Endothelial cell (in vitro differentiated cells): ENCODE measurements at places on chromosomes 1 and 21. TPM values are rescaled to one million over a fixed set of nuclear protein-coding genes. Genes with fewer than 3 reads are reported as not detected.

The RNF186 gene
- not detected for total RNA-seq

The TRPM2 gene
- total RNA-seq: 0.15 TPM

The F5 gene
- not detected for total RNA-seq

The F3 gene
- total RNA-seq: 1.4 TPM

The MSH4 gene
- 0.44 TPM for total RNA-seq

DNA sequence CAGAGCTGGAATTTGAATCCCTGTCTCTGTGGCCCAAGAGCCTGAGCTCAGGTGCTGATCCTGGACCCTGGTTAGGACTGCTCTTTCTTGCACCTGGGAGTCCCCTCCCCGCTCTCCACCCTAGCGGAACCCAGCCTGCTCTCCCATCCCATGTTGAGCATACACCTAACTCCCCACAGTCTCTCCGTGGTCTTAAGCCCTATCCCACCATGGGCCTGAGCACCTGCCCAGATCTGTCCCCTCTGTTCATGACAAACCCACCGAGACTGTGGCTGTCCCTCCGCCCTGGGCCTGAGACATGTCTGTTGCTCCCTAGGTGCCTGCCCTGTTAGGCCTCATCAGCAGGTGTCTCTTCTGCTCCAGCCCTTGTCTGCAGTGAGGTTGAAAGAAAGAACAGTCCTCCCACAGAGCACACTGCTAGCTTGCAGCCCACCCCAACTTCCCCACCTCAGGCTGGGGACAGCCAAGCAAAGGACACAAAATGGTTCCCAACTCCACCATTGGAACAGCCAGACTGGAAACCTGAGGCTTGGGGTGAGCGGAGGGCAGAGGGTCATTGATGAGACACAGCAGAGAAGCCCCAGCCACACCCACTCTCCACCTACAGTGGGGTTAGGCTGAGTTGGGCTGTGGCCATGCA lies 118.5 kb downstream of the MATN1 start:
- no peak for DNase-seq

DNA sequence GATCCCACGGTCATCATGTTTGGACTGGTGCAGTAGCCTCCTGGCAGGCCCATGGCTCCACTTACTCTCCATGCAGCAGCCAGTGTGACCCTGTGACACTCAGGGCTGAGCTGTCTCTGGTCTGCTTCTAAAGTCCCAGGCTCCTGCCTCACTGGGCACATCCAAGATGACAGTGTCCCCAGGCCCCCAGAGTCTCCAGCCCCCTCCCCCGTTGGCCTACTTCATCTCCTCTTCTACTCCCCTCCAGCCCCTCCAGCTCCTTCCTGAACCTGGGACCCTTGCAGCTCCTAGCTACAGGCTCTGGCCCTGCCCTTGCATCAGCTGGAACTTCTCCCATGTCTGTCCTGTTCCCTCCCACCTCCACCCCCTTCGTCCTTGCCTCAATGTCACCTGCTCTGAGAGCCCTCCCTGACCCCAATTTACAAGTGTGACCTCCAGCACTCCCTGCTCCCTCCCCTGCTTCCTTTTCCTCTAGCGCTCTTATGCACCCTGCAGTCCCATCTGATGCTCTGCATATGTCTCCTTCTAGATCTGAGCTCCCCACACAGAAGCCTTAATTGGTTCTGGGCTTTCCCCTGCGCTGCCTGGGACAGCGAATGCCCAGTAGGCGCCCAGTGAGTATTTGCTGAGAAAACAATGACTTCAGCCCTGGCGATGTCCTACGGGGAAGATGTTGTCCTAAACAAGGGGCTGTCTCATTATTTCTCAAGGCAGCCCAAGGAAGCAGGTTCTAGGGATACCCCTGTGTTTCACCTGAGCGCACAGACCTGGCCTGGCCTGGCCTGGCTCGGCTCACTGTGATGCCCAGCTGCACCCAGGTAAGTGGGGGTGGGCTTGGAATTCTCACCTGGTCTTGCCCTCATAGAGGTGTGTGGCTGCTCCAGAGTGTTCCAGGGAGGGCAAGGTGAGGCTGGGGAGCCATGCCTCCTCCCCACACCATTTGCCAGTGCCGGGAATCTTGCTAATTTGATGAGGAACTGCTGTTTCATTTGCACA lies 600.6 kb downstream of the PTPRU start:
- DNase-seq: no peak

GRCh38 chr1:51487628-51488027 lies 31.4 kb downstream of the EPS15 start:
- DNase-seq: no peak

DNA sequence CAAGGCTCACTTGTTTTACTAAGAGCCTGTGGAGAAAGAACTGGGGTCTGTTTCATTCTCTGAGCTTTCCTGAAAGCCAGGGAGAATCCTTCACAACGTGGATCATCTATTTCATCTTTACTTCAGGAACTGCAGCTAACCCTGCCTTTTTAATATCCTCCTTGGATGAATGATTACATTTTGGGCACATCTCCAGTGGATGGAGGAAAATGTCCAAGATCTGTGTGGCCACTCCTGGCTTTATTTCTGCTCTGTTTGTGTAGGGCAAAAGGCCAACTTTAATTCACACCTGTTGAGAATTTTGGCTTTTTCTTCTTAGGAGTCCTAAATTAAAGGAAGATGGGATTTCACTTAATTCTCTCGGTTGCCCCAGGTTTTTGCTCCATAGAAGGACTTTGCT lies 69.5 kb upstream of the CACNA1E start:
- DNase-seq: no peak
